ENCODE measurements at places on chromosomes 7 and 10. TPM values are rescaled to one million over a fixed set of nuclear protein-coding genes. Genes with fewer than 3 reads are reported as not detected.
A peak's percentile ranks its signal among the peaks of the same experiment; 100 is the strongest.

GRCh38 chr7:340200-340937 lies 50.4 kb downstream of the FOXL3 start:
- DNase-seq: no peak

DNA sequence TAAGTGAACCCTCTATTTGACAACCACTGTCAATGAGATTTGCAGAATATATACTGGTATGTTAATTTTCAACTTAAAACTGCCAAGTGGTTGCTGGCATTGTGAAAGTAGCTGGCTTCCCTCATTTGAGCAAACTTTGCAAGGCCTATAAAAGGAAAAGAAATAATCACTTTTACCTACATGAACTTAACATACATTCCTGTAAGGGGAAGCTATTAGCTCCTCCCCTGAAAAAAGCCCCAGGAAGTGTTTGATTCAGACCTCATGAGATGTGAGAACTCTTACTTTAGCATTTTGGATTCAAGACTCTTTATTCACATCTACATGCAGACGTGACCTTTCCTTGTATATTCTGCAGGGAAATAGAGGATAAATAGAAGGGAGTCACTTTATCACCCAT lies 175.6 kb downstream of the OTUD1 start:
- DNase-seq: no peak

Gene TMEM196
- not detected for total RNA-seq

Gene NEURL1
- 0.95 TPM for total RNA-seq

GRCh38 chr10:110774069-110775019 lies 97.4 kb upstream of the PDCD4 start:
- no peak for DNase-seq

Gene DMBT1
- total RNA-seq: not detected

DNA sequence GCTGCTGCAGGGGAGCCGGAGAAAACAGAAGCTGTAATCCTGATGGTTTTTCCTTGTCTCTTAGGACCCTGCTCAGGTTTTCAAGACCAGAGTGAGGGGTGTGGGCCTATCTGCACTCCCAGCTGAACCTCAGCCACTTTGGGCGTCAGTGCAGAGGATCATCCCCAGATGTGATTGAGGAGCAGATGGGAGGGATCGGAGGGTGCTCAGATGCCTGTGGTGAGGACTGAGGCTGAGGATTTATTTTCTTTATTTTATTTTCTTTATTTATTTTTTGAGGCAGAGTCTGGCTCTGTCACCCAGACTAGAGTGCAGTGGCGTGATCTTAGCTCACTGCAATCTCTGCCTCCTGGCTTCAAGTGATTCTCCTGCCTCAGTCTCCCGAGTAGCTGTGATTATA lies 13.9 kb downstream of the COL26A1 start:
- no peak for DNase-seq

DNA sequence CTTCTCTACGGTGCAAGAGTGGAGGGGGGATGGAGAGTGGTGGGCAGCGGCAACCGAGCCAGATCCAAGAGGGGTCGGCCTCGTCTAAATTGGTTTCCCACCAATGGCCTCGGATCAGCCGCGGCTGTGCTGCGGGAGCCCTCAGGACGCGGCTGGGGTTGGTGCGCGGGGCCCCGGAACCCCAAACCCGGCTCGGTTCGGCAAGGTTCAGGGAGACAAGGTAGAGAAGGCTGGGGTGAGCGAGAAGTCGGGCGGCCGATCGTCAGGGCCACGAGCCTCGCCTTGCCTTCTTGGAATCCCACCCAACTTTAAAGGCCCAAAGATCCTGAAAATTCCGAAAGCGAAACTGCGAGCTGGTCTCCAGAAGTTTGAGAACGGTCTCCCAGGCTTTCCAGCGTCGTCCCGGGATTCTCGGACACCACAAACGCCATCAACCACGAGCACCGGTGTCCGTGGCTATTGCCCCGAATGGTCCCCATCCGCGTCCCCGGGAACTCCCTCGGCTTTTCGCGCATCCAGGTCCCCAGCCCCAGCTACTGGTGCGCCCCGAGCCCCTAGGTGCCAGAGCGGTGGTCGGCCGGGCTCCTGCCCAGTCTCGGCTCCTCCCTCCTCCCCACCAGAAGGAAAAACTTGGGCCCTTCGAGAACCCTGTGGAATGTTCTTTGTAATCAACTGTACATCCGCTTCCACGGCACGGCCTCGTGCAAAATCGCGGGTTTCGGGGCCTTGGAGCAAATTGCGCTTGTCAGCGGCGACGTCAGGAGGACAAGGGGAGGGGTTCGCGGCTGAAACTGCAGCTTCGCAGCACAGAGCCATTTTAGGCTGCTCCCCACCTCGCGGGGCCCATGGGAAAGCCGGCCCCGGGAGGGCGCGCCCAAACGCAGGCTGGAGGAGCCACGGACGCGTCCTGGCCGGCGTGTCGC lies 3.2 kb downstream of the SFMBT2 start:
- DNase-seq: no peak

- no peak for DNase-seq
Measured at GRCh38 chr7:101104799-101105198, 19.5 kb downstream of the TRIM56 start.

- DNase-seq: no peak
Measured at GRCh38 chr7:30937416-30937815, 25.8 kb downstream of the AQP1 start.

GRCh38 chr7:56157238-56157790 lies 41.1 kb upstream of the NUPR2 start:
- no peak for DNase-seq

Gene PIP
- not detected for total RNA-seq

- DNase-seq: no peak
Measured at GRCh38 chr10:49280001-49280408, 19.0 kb upstream of the C10orf71 start.

DNA sequence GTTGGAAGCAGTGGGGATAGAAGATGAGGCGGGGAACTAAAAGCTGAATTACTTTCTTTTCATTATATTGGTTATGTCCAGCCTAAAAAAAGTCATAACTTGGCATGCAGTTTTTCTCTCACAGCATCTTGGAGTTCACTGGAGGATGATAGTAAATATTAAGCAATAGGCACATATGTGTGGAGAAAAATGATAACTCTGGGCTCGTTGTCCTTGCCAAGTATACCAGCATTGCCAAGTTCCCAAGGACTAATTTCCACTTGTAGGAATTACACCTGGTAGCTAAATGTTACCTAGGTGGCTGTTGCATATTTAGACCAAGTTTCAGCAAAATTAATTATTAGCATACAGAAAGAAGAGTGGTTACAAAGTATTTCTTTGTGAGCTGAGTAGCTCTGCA lies 1007.6 kb downstream of the ANKRD7 start:
- DNase-seq: peak; percentile 92

DNA sequence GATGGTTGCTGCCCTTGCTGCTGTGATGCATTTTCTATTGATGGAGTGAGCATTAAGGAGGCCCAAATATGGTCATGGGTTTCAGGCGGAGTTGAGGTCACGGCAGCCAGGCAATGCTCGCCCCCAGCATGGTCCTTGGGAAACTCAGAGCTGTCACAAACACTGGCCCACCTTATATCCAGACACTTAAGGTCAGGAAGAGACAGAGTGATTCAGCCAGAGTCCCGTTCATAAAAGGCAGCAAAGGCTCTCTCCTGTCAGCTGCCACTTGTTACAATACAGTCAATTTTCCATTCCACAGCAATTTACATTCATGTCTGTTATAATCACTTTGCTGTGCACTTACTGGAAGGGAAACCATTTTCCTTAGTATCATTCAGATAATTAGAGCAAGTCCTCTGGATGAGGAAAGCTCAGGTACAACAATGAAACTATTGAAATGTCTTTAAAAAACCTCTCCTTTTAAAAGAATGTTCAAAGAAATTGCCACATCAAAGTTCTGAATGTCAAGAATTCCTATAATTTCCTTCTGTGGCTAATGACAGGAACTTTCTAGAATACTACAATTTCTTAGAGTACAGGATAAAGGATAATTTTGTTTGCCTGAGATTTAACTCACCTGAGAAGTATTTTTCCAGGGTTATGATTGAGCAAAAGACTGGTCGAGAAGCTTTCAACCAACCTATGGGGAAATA lies 14.8 kb upstream of the ANKRD1 start:
- no peak for DNase-seq

- no peak for DNase-seq
Measured at GRCh38 chr10:72846238-72846637, 47.3 kb upstream of the OIT3 start.

- no peak for DNase-seq
Measured at GRCh38 chr7:131251371-131251770, 76.3 kb upstream of the MKLN1 start.

Gene GPR15LG
- total RNA-seq: not detected

- no peak for DNase-seq
Measured at GRCh38 chr7:108284349-108285002, 154.3 kb upstream of the LAMB4 start.

Gene CRYGN
- total RNA-seq: not detected

Gene TUBAL3
- total RNA-seq: not detected

DNA sequence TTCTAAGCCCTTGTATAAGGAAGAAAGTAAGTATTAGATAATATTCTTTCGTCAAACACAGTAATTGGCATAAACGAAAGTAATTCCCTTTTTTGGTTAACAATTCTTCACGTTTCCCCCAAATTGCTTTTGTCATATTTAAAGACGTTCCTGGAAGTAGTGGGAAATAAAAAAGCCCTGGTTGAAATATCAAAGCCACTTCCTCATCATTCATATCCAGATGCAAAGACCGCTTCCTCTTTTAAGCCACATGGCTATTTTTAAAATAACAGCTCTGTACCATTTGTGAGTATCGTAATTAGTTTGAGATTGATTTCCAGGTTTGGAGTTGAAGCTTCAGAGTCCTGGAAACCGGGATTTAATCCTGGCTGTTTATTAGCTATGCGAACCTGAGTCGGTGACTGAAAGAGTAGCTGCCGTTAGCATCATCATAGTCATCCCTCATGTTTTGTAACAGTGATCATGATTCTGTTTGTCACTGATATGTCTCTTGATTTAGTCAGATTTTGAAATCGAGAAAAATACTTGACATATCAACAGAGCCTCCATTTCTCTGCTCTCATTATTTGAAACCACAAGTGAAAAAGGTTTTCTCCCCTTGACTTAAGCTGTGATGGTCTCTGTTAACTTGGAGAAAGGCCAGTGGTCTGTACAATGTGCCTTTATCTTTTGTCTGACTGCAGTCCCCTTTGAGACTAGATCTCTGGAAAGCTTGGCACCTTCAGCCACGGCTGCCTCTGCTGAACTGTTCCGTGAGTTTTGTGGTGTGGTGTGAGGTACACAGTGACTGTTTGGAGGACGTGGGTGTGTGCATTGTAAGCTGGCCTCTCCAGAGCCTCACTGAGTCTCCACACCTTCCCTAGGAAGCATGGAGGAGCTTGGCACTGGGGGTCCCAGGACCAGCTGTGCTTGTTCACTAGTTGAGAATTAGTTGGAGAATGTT lies 18.1 kb downstream of the OPTN start:
- DNase-seq: no peak

- no peak for DNase-seq
Measured at GRCh38 chr10:9615189-9615588, 1402.5 kb upstream of the CELF2 start.

Gene PDLIM1
- total RNA-seq: not detected

All from G401 (cell line).